GM13976 (cell line): ENCODE measurements at places on chromosomes 6 and 20.

- DNase-seq, result no peak
These were observed 70.2 kb downstream of the CDH4 start for GRCh38 chr20:61322151-61322865.

GRCh38 chr6:154887051-154887450 lies 108.1 kb upstream of the TIAM2 start:
- no peak for DNase-seq

DNA sequence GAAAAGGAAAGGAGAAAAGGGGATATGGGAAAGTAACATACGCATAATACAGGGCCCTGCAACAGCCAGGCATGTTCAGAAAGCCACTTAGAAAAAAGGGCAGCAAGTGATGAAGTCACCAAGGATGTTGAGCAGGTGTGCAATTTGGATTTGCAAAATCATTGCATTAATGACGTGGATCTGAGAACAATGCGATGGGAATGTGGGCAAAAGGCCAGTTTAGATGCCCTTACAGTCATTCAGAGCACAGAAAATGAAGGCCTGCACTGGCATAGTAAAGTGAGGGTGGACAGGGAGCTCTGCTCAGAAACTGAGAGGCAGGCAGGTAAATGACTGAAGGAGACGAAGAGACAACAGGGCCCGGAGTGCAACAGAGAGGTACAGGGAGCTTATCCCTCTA lies 123.7 kb upstream of the NHSL1 start:
- DNase-seq, result no peak

DNA sequence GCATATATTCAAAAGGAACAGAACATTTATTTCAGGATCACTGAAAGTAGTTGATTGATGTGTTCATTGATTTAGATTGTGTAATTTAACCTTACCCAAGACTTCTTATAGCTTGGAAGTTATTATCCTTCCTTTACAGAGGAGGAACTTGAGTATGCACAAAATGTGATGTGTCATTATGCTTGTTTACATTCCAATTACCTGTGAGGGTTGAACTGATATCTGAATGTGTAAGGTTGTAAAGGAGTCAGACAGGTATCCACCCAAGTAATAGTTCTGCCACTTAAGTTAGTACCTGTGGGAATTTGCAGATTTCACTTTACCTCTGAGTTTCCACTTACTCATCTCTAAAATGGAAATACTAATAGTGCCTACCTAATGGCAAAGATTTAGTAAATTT lies 668.2 kb downstream of the DOK5 start:
- no peak for DNase-seq

GRCh38 chr20:3133155-3133554 lies 26.5 kb downstream of the FASTKD5 start:
- no peak for DNase-seq
